SIG-M5 (cell line): ENCODE measurements at places on chromosomes 2 and 18.

GRCh38 chr2:203623661-203624060, 82.8 kb upstream of the CD28 start:
- DNase-seq, result no peak

DNA sequence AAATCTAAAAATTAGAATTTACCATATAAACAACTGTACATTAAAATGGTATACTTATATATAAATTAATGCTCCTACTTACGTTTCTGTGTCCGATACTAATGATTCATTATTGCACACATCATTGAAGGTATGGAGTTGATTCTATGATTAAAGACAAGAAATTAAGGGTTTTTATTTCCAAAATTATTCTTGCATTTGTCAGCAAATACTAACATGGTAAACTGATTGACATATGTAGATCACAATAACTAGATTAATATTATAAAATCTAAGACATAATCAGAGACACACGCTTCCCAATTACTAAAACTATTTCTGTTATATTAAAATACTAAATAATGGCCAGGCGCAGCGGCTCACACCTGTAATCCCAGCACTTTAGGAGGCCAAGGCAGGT, 92.6 kb downstream of the USP34 start:
- no peak for DNase-seq

- no peak for DNase-seq
Observed at GRCh38 chr2:101303688-101304087, 4.8 kb downstream of the RNF149 start.

DNA sequence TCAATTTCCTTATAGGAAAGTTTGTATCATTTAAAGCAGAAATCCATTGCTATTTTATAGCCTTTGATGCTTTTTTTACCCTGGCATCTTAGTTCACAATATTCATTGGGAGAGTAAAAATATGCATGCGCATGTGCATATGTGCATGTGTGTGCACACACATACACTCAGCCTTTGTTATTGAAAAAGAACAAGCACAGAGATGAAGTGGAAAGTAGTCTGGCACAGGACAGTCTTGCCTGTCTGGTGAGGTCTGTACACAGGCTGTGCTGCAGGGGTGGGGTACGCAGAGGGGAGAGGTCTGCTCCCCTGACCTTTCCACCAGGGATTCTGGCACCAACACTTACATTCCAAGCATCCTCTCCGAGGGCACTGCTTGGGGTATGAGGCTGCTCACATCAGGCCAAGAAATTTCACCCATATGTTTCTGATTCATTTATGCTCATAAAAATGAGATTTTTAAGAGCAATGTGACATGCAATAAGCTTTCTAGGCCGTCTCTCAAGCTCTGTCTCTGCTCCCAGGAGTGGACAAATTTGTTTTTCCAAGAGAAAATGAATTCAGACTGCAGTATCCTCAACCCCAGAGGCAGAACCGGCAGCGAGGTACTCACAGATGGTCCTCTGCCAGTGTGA, 237.2 kb downstream of the INSIG2 start:
- no peak for DNase-seq

GRCh38 chr2:189157456-189157855, 22.1 kb downstream of the COL5A2 start:
- DNase-seq, result no peak

DNA sequence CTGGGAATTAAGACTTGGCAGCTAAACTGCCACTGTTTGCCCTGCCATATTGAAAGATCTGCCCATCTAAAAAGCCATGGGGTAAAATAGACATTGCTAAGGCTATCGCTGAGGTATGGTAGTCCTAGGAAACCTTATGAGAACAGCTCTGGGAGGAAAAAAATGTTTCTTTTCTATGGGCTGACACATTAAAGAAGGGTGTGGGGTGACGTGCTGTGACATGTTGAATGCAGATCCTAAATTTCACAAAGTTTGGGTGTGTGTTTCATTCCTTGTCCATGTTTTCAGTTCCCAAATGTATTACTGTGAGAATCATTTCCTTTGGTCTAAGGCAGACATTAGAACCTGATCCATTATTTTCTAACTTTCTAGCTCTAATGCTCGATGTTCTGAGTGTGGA, 766.4 kb downstream of the BCL11A start:
- no peak for DNase-seq

GRCh38 chr2:239368906-239369552, 31.8 kb downstream of the HDAC4 start:
- DNase-seq, result no peak

- no peak for DNase-seq
Observed at GRCh38 chr18:4125224-4125623, 329.9 kb downstream of the DLGAP1 start.

- no peak for DNase-seq
Observed at GRCh38 chr2:28348149-28348567, 44.5 kb upstream of the FOSL2 start.

DNA sequence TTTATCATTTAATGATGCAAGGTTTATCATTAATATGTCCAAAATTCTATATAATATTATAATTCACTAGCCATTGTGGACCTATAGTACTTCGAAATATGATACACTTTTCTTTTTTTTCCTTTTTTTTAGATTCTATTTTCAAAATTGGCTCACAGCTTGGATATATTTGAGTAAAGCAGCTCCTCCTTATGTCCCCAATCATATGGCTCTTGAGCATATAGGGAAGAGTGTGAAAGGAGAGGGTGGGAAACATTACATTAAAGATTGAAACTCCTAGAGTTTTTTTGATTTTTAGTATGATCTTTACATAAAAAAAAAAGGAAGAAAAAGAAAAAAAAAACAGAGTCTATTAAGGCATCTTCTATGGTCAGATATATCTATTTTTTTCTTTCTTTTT, 457.9 kb downstream of the RIT2 start:
- no peak for DNase-seq

DNA sequence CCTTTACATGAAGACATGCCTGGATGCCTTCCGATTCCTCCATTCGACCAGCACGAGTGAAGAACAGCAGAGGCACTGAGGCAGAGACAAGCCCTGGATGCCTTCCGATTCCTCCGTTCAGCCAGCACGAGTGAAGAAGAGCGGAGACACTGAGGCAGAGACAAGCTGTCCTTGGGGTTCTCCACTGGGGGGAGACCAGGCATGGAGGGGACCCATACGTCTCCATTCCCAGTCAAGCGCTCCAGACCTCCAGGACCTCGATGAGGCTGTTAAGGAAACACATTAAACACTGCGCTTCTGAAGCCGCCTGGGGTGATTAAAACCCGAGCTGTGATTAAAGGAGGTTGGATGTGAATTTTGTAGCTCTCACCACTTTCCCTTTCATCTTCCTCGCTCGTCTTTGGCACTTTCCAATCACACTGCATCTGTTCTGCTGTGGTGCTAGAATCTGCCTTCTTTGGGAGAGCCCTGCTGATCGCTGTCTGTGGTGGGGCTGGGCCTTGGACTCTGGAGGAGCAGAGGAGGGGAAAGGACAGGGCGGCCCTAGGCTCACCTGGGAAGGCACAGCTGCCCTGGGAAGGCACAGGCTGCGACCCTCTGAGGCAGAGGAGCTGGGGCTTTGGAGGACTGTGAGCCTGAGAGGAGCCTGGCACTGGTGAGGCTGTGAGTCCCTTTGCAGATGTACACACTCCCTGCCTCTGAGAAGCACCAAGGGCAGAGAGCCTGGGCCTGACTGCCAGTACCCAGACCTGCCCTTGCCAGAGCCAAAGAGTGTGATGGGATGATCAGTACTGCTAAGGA, 463.1 kb upstream of the HS6ST1 start:
- no peak for DNase-seq

GRCh38 chr2:174193737-174194136, 54.6 kb downstream of the OLA1 start:
- no peak for DNase-seq

DNA sequence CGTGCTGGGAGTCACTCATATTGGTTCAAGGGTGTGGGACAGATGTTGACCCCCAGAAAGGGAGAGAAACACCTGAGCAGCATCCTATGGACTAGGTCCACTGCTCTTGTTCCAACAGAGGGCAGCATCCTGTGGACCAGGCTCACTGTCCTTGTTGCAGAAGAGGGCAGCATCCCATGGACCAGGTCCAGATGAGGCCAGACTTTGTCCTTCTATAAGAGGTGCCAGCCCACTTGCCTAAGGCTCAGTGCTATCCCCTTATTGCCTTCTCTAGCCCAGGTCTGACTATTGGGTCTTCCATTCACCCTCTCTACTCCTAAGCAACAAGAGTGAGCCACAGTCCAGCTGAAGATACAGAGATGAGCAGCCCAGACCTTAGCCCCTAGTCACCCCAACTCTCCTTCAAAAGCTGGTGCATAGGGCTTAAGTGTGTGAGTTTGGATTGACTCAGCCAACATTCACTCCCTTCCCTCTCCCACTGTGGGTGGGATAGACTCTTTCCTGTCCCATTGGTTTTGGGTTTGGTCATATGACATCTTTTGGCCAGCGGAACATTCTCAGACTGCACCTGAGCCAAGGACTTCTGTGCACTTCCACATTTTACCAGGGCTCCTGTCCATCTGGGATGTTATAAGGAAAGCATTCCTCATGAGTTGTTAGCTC, 132.4 kb upstream of the GPC1 start:
- DNase-seq, result no peak

DNA sequence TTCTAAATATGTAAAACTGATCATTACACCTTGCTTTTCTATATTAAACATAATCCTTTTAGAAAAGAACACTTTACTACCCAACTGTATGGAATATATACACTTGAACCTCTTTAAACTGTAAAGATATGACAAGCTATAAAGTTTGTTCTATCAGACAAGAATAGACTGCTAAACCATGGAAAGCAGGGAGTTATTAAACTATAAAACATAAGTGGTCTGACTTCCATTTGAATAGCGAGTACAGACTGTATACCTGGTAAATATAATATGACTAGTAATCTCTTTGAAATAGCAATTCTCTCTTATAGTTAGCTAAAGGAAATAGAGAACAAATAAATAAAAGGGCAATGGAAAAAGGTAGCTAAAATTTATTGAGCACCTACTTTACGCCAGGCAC, 125.7 kb downstream of the PRKRA start:
- no peak for DNase-seq

DNA sequence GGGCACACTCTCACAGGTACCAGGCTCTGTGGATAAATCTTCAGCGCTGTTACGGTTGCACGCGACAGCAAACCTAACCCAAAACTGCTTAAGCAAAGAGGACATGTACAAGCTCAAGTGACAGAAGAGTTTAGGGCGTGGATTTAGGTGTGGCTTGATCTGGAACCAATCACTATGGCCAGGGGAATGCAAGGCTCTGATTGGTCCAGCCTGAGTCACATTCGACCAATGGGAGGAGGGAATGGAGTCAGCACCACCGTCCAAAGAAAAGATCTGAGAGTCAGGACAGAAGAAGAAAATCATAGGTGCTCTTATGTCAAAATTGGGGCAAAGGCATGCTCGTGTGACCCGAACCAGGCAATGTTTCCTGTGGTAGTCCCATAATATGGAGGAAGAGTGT, 139.0 kb downstream of the TRIM43 start:
- DNase-seq, result no peak

GRCh38 chr18:46449499-46449898, 207.5 kb downstream of the LOXHD1 start:
- DNase-seq, result no peak

GRCh38 chr18:49249521-49249920, 210.9 kb downstream of the DYM start:
- DNase-seq, result peak; percentile 74

DNA sequence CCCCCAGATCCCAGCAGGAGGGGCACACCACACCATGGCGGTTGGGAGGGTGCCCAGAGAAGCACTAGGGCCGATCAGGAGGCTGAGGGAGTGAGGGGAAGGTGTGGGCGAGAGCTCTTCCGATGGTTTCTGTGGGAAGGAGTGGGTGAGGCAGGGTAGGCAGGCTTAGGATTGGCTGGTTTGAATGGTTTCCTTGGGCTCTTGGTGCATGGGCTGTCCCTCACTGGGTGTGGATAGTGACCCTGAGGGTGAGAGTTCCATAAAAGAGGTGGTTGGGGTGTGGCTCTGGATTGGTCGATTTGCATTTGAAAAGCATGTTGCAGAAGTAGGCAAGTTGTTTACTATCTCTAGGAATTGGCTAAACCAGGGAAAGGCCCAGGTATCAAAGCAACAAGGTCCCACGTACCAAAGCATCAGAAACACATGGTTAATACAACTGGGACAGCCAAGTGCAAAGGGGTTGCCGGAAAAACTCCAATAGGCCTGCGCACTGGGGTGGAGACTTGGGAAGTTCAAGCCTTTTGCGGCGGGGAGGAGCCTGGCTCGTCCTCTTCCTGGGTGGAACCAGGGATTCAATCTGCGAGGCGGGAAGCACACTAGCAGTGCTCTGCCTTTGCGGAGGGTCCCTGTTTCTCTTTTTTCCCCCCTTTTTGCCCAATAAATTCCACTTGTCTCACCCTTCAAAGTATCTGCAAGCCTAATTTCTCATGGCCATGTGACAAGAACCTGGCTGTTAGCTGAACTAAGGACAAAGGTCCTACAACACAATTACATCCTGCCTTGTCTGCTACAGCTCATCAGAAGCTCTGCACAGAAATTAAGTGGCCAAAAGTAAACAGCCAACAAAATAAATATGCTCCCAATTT, 43.2 kb downstream of the IL1R2 start:
- no peak for DNase-seq
